ENCODE measurements at places on chromosomes 7 and 10. TPM values are rescaled to one million over a fixed set of nuclear protein-coding genes. Genes with fewer than 3 reads are reported as not detected.
A peak's percentile ranks its signal among the peaks of the same experiment; 100 is the strongest.

The DRGX gene
- polyA plus RNA-seq = not detected

The NPFFR1 gene
- polyA plus RNA-seq = 0.05 TPM

The CEP41 gene
- polyA plus RNA-seq = 2.2 TPM

The GNGT1 gene
- polyA plus RNA-seq = not detected

The RBM20 gene
- polyA plus RNA-seq = 0.25 TPM

The TLX1 gene
- polyA plus RNA-seq = not detected

The GPR146 gene
- polyA plus RNA-seq = 6.4 TPM

The ZMIZ1 gene
- polyA plus RNA-seq = 18.2 TPM

The AGAP4 gene
- polyA plus RNA-seq = 8.7 TPM

The DYNC1I1 gene
- polyA plus RNA-seq = 1.4 TPM

The LDB3 gene
- polyA plus RNA-seq = 1.1 TPM

The SPDYE5 gene
- polyA plus RNA-seq = not detected

The AASS gene
- 8.0 TPM for polyA plus RNA-seq

GRCh38 chr7:12281038-12281437 lies 69.9 kb downstream of the TMEM106B start:
- DNase-seq = no peak
- H3K4me1 ChIP-seq = no peaks in the 10 kb centered on the region
- H3K27ac ChIP-seq = no peak overlapping the region

- no peak overlapping the region for H3K4me3 ChIP-seq
- H3K4me1 ChIP-seq = no peaks in the 10 kb centered on the region
- H3K27ac ChIP-seq = no peak overlapping the region
Observed at GRCh38 chr7:111006691-111007090, 84.2 kb upstream of the LRRN3 start.

DNA sequence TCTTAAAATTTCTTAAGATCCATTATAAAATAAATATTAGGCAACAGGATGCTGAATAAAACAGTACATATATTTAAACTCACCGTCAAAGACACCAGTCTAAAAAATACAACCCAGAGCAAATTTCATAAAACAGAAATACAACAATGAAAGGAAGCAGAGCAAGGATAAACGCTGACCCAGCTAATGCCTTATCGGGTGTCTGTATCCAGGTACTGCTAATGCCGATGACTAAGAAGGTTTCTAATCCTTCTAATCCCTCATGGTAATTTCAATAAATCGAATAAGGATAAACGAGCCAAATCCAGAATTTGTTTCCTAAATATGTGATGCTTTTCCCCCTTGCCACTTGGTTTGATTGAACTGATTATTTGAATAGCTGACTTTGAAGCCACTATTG lies 1.7 kb downstream of the HYCC1 start:
- no peak overlapping the region for H3K27ac ChIP-seq
- DNase-seq = no peak
- peaks cover 10% of the 10 kb centered on the region for H3K4me1 ChIP-seq
- H3K36me3 ChIP-seq = no peaks in the 10 kb centered on the region

- H3K36me3 ChIP-seq = no peaks in the 10 kb centered on the region
- H3K4me3 ChIP-seq = peak overlapping the region; percentile 38
- DNase-seq = peak; percentile 58
- no peaks in the 10 kb centered on the region for H3K4me1 ChIP-seq
Observed at GRCh38 chr7:32204361-32205018, 134.3 kb upstream of the PDE1C start.

- DNase-seq = no peak
- no peaks in the 10 kb centered on the region for H3K36me3 ChIP-seq
- H3K4me3 ChIP-seq = no peak overlapping the region
- no peaks in the 10 kb centered on the region for H3K27me3 ChIP-seq
- H3K27ac ChIP-seq = no peak overlapping the region
Observed at GRCh38 chr7:71548746-71549145, 416.8 kb downstream of the GALNT17 start.

- no peaks in the 10 kb centered on the region for H3K4me1 ChIP-seq
- H3K36me3 ChIP-seq = no peaks in the 10 kb centered on the region
- H3K27ac ChIP-seq = no peak overlapping the region
- no peaks in the 10 kb centered on the region for H3K27me3 ChIP-seq
Observed at GRCh38 chr7:90842430-90842788, 246.3 kb downstream of the CDK14 start.

DNA sequence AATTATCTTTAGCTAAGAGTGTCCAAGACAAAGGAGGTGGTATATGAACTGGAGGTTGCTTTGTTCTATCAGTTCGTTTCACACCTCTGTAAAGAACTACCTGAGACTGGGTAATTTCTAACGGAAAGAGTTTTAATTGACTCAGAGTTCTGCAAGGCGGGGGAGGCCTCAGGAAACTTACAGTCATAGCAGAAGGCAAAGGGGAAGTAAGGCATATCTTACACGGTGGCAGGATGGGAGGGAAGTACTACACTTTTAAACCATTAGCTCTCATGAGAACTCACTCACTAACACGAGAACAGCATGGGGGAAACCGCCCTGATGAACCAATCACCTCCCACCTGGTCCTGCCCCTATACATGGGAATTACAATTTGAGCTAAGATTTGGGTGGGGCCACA lies 1202.3 kb upstream of the LRRTM3 start:
- H3K36me3 ChIP-seq = no peaks in the 10 kb centered on the region
- no peak overlapping the region for H3K27ac ChIP-seq
- H3K4me3 ChIP-seq = no peak overlapping the region
- no peaks in the 10 kb centered on the region for H3K27me3 ChIP-seq

GRCh38 chr7:100406767-100407166 lies 21.7 kb downstream of the ZCWPW1 start:
- no peak overlapping the region for H3K4me3 ChIP-seq
- DNase-seq = no peak
- no peaks in the 10 kb centered on the region for H3K27me3 ChIP-seq
- no peak overlapping the region for H3K27ac ChIP-seq
- no peaks in the 10 kb centered on the region for H3K36me3 ChIP-seq
- H3K4me1 ChIP-seq = no peaks in the 10 kb centered on the region

GRCh38 chr7:52917982-52918578 lies 117.4 kb upstream of the POM121L12 start:
- no peak for DNase-seq
- no peak overlapping the region for H3K27ac ChIP-seq
- H3K4me1 ChIP-seq = no peaks in the 10 kb centered on the region
- no peak overlapping the region for H3K4me3 ChIP-seq
- H3K27me3 ChIP-seq = no peaks in the 10 kb centered on the region

GRCh38 chr10:63260103-63260859 lies 127.2 kb downstream of the NRBF2 start:
- H3K4me3 ChIP-seq = no peak overlapping the region
- H3K4me1 ChIP-seq = peaks cover 61% of the 10 kb centered on the region
- H3K27me3 ChIP-seq = no peaks in the 10 kb centered on the region
- peak overlapping the region; percentile 45 for H3K27ac ChIP-seq
- DNase-seq = no peak

DNA sequence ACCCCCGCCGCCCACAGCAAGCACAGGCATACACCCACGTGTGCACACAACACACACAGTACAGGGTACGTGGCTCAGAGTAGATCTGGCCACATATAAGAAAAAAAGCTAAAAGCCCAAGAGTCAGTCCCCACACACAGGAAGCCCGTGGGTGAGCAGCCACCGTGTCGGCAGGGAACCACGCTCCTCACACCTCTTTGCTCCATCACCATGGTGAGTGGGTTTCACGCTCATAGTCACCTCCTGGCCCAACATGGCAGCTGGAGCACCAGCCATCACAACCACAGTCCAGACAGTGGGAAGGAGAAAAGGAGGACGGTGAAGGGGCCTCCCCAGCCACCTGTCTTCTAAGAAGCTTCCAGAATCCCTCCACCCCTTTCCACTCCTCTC lies 76.0 kb upstream of the PDGFA start:
- peaks cover 7% of the 10 kb centered on the region for H3K4me1 ChIP-seq
- no peaks in the 10 kb centered on the region for H3K36me3 ChIP-seq
- DNase-seq = no peak
- H3K27me3 ChIP-seq = no peaks in the 10 kb centered on the region
- no peak overlapping the region for H3K4me3 ChIP-seq
- no peak overlapping the region for H3K27ac ChIP-seq

DNA sequence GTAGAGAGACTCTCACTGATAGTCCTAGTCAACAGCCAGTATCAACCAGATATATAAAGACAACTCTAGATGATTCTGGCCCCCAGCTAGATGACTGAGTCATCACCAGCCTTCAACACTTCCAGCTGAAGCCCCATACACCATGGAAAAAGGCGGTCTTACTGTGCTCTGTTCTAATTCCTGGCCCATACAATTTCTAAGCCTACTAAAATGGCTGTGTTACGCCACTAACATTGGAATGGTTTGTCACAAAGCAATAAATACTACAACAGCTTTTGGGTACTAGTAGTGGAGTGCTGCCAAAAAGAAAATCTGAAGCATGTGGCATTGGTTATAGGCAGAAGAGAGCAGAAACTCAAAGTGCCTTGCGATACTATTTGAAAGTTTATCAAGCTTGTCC lies 13.0 kb upstream of the TES start:
- H3K27me3 ChIP-seq = no peaks in the 10 kb centered on the region
- H3K27ac ChIP-seq = no peak overlapping the region
- no peaks in the 10 kb centered on the region for H3K36me3 ChIP-seq
- DNase-seq = no peak
- peaks cover 6% of the 10 kb centered on the region for H3K4me1 ChIP-seq
- no peak overlapping the region for H3K4me3 ChIP-seq

Data from stomach (tissue), 19 donors.